ENCODE measurements at places on chromosomes 16 and 17. TPM values are rescaled to one million over a fixed set of nuclear protein-coding genes. Genes with fewer than 3 reads are reported as not detected.

GRCh38 chr17:80937462-80938381, 53.9 kb upstream of the CHMP6 start:
- DNase-seq, result peak; percentile 51

- DNase-seq, result no peak
These were observed 65.7 kb downstream of the ARSG start for GRCh38 chr17:68356949-68357455.

DNA sequence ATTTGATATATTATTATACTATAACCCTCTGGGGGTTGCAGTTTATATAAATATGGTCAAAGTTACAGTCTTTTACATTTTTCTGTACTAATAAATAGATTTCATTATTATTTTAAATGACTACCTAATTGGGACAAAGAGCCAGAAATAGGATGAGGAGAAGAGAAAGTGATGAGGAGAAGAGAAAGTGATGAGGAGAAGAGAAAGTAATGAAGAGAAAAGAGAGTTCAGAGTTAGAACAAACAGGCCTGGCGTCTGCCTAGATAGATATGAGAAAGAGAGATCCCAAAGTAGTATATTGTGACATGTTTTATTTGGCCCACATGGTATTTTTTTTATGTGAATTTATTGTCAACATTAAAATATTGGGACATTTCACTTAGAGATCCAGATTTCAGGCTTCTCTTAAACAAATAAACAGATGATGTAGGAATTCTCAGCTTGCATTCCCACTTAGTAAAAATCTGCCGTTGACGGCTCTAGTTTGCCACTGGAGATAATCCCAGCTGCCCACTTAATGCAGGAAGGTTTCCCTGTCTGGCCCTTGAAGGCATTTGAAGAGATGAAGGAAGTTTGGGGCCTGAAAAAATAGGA, 210.7 kb downstream of the STX8 start:
- DNase-seq, result no peak

The DLX4 gene
- total RNA-seq, result not detected

The KRTAP9-2 gene
- total RNA-seq, result not detected

The IKZF3 gene
- total RNA-seq, result 2.6 TPM

The CFAP97D1 gene
- not detected for total RNA-seq

The OR1F1 gene
- total RNA-seq, result not detected

Measured in sciatic nerve (tissue), 2 donors.